Peyer's patch (tissue), 4 donors: ENCODE measurements at places on chromosomes 16 and 17. TPM values are rescaled to one million over a fixed set of nuclear protein-coding genes. Genes with fewer than 3 reads are reported as not detected.

GRCh38 chr16:3580686-3581085 is 3.5 kb upstream of the NLRC3 start:
- DNase-seq = no peak

DNA sequence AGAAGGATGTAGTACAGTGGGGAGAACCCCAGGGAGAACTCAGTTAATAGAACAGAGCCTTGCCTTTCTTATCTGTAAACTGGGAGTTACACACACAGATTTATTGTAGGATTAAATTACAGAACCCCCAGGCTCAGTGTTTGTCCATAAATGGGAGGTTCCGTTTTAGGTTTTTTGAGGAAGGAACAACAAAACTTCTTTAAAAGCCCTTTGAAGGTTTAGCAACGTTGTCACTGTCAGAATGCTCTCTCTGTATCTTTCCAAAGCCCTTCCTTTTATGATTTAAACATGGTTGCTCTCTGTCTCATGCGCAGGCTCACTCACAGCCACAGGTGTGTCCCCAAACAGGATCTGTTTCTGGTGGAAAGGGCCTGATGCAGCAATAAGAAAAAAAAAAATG is 9.4 kb upstream of the GNA13 start:
- DNase-seq = no peak

DNA sequence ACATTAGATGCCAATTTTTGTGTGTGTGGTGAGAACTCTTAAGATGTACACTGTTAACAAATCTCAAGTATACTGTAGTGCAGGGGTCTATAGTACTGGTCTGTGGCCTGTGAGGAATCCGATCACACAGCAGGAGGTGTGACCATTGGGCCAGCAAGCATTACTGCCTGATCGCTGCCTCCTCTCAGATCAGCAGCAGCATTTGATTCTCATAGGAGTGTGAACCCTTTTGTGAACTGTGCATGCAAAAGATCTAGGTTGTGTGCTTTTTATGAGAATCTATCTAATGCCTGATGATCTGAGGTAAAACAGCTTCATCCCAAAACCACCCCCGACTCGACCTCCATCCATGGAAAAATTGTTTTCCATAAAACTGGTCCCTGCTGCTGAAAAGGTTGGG is 12.6 kb downstream of the ZNF267 start:
- no peak for DNase-seq

DNA sequence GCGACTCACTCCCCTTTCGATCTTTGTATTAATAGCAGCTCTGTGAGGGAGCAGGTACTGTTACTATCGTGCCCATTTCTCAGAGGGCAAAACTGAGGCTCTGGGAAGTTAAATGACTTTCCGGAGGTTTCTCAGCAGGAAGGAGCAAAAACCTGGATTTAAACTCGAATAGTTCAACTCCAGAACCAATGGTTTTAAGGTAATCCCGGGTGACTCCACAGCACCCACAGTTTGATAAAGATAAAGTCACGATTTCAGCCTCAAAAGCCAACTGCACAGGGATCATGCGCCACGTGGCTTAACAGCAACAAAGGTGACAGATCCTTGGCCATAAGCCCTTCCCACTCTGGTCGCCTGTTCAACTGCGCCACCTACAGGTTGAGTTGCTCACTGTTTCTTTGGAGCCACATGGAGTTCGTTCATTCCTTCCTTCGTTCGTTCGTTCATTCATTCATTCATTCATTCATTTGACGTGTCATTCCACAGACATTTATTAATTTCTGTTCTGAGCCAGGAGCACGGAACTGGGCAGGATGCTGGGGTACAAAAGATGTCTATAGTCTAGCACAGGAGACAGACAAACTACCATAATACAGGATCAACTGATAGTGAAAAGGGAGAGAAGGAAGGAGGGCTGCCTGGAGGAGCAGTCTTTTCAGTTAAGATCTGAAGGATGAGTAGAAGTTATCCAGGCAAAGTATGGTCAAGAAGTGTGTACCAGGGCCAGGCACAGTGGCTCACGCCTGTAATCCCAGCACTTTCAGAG is 134.8 kb downstream of the HS3ST2 start:
- peak; percentile 71 for DNase-seq

- no peak for DNase-seq
Observed at GRCh38 chr16:50381679-50382440, 13.1 kb upstream of the BRD7 start.

DNA sequence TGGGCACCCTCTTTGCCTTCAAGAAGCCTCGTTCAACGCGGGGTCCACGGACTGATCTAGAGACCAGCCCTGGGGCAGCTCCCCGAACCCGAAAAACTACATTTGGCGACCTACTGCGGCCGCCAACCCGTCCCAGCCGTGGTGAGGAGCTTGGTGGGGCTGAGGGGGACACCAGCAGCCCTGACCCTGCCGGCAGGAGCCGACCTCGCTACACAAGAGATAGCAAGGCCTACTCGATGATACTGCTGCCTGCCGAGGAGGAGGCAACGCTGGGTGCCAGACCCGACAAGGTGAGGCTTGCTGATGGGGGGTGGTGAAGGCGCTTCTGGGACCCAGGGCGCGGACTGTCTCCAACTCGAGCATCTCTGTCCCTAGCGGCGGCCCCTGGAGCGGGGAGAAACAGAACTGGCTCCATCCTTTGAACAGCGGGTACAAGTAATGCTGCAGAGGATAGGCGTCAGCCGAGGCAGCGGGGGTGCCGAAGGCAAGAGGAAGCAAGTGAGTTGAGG is 5.6 kb downstream of the ACD start:
- no peak for DNase-seq

- DNase-seq = no peak
Observed at GRCh38 chr17:76575570-76575969, 10.1 kb downstream of the ST6GALNAC2 start.

Gene TNFRSF13B
- 86.6 TPM for total RNA-seq

DNA sequence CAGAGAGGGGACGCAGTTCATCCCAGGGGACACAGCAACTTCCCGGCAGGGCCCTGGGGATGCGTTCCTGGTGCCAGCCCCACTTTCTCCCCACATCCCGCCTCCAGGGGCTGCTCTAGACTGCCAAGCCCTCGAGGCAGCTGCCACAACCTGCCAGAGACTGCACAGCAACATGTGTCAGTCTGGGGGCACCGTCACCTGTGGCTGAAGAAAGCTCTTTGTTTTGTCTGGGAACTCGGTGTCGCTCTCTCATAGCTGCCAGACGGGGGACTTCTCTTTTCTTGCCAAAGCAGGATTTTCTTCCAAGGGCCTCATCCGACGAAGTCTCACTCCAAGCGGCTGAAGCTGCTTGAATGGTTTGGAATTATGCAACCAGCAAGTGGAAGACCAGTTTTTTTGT is 43.7 kb downstream of the COTL1 start:
- DNase-seq = no peak

- no peak for DNase-seq
Observed at GRCh38 chr17:82446124-82446523, 4.4 kb downstream of the CYBC1 start.

GRCh38 chr16:79943736-79944135 is 343.2 kb upstream of the MAF start:
- DNase-seq = no peak

- DNase-seq = no peak
Observed at GRCh38 chr17:74055508-74056160, 147.8 kb upstream of the RPL38 start.

- DNase-seq = no peak
Observed at GRCh38 chr17:79890706-79891105, 51.5 kb upstream of the CBX4 start.

Gene OTOP2
- total RNA-seq = 8.8 TPM

Gene CCL17
- total RNA-seq = not detected

- DNase-seq = no peak
Observed at GRCh38 chr16:58211245-58211644, 13.3 kb upstream of the CSNK2A2 start.

Gene GAST
- not detected for total RNA-seq

DNA sequence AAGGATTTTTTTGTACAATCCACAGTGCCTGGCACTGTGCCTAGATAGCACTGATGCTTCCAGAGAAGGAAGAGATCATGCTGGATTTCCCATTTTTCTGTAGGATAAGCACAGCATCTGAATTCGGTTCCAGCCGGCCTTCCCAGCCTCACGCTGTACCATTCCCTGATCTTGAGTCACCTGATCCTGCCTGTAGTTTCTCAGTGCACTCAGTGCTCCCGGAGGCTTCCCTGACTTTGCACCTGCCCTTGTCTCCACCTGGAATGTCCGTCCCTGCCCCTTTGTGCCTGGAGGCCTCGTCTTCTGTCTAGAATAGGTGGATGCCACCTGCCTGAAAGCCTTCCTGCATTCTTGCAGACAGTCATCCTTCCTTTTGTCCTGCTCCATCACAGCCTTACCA is 179.9 kb downstream of the CCDC182 start:
- no peak for DNase-seq

DNA sequence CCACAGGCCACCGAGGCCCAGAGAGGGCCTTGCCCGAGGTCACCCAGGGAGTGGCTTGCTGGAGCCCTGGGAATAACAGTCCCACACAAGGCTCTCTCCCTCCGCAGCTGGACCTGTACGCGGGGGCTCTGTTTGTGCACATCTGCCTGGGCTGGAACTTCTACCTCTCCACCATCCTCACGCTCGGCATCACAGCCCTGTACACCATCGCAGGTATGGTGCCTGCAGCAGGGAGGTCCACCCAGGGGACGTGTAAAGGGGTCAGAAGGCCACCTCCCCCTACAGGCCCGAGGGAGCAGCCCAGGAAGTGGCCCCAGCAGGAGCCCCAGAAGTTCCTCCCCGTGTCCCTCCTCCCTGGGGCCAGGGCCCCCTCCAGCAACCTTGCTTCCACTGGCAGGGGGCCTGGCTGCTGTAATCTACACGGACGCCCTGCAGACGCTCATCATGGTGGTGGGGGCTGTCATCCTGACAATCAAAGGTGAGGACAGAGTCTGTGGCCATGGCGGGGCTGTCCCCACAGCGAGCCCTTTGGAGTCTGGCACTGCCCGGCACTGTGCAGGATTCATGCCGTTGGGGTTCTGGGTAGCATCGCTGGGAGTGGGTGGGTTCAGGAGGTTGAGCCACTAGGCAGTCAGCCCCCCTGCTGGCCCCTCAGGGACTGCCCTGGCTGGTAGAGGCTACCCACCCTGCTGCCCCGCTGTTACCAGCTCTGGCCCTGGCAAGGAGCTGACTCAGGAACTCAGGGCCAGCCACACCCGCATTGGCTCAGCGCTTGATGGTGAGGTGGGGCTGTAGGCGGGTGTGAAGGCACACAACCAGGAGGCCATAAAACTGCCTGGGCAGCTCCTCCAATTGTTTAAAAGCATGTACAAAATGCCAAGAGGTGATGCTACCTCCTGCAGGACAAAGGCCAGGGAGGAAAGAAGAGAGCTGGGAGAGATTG is 17.3 kb downstream of the SLC5A10 start:
- DNase-seq = peak; percentile 90

DNA sequence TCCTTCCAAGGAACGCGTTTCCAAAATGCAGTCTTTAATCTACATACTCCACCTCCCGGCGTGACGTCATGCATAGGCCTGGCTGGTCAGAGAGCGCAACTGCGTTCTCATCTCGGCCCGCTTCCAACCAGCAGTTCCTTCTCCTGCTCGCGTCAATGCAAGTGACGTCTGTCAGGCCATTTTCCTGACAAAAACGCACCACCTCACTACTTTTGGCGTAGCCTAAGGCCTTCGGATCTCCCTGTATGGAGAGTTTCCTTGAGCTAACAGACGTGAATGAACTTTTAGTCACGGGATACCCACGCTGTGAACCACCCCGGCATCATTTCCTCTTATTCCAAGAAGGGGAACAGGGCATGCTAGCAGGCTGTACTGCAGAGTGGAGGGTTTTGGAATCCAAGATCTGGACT is 25.0 kb downstream of the TEX14 start:
- peak; percentile 88 for DNase-seq

Gene FBXW10
- total RNA-seq = not detected

DNA sequence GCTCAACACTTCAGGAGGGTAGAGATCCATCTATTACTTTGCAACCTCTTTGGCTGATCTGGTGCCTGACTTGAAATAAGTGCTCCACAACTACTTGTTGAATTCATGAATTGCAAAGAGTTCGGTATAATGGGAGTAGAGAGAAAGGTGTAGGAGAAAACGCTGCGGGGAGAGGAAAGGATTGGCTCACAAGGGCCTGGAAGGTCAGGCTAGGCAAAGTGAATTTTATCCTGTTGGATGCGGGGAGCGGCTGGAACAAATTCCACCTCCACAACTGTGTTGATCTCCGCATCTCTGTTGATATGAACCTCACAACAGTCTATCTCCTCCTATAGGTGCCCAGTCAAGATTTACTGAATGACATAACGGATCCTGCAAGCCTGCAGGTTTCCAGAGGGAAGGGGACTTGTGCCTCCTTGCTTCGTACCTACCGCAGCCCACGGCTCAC is 684 bp downstream of the SLX4 start:
- DNase-seq = no peak

DNA sequence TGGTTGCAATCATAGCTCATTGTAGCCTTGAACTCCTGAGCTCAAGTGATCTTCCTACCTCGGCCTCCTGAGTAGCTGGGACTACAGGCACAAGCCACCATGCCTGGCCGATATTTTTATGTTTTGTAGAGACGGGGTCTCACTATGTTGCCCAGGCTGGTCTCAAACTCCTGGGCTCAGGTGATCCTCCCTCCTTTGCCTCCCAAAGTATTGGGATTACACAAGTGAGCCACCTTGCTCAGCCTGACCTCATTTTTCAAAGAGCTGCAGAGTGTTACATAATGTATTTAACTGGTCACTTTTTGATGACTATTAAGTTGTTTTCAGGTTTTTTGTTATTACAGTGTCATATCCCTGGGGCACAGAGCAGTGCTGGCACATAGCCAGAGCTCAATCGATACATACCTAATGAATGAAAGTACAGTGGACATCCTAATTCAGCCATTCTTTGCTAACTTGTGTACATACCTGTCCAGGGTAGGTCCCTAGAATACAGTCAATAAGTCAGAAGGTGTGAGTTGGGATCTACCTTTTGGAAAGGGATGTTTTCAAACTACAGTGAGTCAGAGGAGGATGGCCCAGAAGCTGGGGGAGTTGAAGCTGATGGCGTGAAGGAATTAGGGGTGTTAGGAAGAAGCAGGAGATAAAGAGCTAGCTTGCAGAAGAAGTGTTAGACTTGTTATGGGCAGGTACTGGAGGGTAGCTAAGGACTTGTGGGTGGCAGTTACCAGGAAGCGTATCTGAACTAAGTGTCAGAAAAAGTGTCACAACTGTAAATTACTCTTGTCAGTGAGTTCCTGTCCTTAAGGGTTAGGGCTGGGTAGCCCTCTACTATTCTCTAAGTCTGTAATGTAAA is 20.1 kb upstream of the CYLD start:
- DNase-seq = no peak

GRCh38 chr16:75095204-75095621 is 21.4 kb downstream of the LDHD start:
- DNase-seq = no peak

DNA sequence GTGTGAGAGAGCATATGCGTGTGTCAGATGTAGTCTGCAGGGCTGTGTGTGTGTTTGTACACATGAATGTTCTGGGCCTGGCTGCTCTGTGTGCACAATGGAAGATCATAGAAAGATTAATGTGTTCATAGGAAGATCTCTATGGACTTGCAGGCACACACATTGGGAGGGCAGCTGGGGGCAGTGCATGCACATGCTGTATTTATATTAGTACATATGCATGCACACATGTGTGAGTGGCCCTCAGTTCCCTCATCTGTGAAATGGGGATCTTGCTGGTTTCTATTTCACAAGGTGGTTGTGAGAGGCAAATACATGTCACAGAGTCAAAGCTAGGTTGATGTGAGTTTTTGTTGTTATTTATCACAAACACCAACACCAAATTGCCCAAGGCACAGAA is 2.1 kb downstream of the CA7 start:
- peak; percentile 27 for DNase-seq

Gene TEX14
- total RNA-seq = 0.13 TPM
